Activated CD4-positive, alpha-beta T cell treated with anti-CD3 and anti-CD28 coated beads, Interleukin-2, Interleukin-4, amounts not matched to agents 100 ng/mL and 50 ng/mL, durations not matched to agents 16 hours and 8 hours (primary cell): ENCODE measurements at places on chromosomes 16 and 17.

GRCh38 chr16:1965396-1966001 lies 873 bp upstream of the RPS2 start:
- DNase-seq = no peak

- DNase-seq = peak; percentile 89
These were observed 23.2 kb upstream of the CYTH1 start for GRCh38 chr17:78805301-78805700.

DNA sequence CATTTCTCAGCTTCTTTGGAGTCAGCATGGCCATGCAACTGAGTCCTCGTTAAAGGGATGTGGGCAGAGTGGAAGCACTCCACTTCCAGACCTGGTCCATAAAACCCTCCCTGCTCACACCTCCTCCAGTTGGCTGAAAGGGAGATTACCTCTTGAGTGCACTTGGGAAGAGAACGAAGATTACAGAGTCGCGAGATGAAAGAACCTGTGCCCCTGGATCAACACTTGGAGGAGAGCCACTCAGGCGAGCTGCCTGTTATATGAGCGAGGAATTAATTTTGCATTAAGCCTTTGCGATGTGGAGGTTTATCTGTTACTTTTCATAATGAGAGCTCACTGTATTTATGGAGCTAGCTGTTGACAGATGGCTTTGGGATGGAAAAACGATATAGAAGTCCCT lies 147.9 kb downstream of the MAF start:
- DNase-seq = no peak

DNA sequence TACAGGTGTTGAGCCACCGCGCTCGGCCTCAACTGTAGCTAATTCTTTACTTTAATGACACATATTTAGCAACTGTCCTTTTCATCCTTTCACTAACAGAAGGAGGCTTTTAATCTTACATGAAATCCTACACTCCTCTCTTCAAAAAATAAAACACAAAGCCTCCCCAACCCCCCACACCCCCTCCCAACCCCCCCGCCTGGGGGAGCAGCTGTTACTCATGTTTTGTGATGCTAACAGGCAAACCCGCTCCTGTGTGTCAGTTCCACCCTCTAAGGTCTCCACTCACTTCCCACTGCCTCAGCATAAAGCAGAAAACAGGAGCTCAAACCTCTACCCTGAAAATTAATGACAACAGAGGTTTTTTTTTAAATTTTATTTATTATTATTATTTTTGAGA lies 55.4 kb upstream of the SLC25A19 start:
- no peak for DNase-seq

- no peak for DNase-seq
These were observed 702.0 kb downstream of the KCNJ2 start for GRCh38 chr17:70871180-70871818.

DNA sequence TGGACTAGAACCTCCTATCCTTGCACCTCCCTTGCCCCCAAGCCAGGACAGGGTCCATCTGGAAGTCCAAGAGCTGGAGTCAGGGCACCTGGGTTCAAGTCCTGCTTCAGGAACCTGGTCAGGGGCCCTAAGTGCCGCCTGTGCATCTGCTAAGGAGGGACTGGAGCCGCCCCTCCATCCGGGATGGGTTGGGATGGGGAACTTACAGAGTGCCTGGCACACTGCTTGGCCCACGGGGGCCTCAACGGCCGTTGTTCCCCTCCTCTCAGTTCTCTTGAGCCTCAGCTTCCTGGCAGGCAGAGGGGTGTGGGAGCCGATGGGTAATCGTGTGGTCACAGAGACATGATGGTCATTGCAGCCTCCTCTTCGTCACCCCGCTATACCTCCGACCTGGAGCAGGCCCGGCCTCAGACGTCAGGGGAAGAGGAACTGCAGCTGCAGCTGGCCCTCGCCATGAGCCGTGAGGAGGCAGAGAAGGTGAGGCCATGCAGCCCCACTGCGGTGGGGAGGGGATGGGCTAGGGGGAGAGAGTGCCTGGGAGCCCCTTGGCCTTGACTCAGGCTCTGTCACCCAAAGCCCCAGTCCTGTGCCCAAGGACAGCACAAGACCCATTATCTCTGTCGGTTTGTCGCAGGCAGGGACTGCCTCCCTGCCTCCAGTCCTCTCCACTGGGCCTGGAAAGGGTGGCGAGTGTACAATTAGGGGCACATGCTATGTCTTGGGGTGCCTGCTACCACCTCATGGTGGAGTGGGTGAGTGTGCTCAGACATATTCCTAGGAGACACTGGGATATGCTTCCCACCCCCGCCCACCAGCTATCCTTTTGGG lies 5.4 kb downstream of the EPN3 start:
- no peak for DNase-seq

GRCh38 chr16:88932929-88933328 lies 44.1 kb downstream of the CBFA2T3 start:
- DNase-seq = no peak

DNA sequence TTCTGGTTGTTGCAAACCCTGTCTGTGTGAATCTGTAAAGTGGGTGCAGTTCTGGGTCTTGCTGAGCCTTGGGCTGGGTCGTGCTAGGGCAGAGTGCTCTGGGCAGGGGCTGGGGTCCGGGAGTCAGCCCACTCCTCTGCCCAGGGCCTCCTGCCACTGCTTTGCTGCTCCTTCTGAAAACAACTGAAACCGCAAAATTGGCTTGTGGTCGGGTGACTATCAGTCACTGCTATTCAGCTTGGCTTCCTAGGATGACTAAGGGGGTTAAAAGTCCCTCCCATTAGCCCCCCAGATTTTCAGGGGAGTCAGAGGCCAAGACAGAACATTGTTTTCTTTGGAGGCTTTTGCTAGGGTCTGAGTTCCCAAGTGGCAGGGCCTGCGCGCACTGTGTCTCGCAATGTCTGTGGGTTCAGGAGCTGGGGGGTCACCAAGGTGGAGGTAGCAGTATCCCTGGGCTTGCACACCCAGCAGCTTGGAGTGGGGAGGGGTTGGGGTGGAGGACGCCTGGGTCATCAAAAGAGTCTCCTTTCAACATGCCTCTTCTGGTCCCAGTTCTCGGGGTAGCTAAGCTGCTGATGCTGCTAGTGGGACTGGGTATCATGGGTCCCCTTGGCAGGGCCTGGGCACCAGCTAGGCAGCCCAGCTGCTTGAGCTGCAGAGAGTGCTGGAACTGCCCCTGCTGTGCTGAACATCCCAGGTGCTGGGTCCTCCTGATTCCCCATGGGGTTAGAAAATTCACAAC lies 13.5 kb upstream of the TBX21 start:
- DNase-seq = peak; percentile 95

- DNase-seq = peak; percentile 21
These were observed 770 bp downstream of the CCNF start for GRCh38 chr16:2429771-2430663.

GRCh38 chr17:81500047-81500446 lies 12.6 kb downstream of the ACTG1 start:
- DNase-seq = no peak

- DNase-seq = no peak
These were observed 23.9 kb downstream of the SLC38A10 start for GRCh38 chr17:81271226-81271625.
